Activated T-cell treated with anti-CD3 and anti-CD28 coated beads, Interleukin-2, amount 50 U/mL, for 72 hours (primary cell): ENCODE measurements at places on chromosomes 6 and 20.

- DNase-seq = no peak
Observed at GRCh38 chr20:50012282-50013263, 29.8 kb downstream of the SNAI1 start.

DNA sequence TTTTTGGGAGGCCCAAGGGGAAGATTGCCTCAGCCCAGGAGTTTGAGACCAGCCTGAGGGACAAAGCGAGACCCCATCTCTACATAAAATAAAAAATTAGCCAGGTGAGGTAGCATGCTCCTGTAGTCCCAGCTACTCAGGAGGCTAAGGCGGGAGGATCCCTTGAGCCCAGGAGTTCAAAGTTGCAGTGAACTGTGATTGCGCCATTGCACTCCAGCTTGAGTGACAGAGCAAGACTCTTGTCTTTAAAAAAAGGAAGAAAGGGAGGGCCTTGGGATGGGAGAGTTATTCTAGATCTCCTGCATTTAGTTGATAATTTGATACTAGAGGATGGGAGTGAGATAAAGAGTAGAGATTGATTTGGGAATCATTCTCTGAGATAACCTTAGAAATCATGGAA lies 68.1 kb downstream of the ITCH start:
- no peak for DNase-seq

DNA sequence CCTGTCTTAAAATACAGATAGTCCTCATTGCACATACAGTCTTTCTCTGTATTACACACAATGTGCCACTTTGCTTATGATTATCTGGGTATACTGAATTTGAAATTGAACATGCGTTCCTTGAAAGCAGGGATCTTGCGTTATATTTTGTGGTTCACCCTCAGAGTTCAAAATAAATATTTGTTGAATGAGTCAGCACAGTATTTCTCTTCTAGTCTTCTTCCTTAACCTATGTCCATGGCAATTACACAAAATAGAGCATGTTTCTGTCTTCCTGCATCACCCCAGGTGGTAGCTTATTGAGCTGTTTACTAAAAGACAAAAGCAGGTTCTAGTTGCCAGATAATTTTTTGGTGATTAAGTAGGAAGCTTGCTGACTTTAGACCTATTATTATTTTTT lies 272.9 kb upstream of the FERMT1 start:
- no peak for DNase-seq

GRCh38 chr6:166438211-166438861 lies 55.6 kb upstream of the MPC1 start:
- no peak for DNase-seq

GRCh38 chr20:59161721-59162120 lies 1.9 kb upstream of the ZNF831 start:
- no peak for DNase-seq

DNA sequence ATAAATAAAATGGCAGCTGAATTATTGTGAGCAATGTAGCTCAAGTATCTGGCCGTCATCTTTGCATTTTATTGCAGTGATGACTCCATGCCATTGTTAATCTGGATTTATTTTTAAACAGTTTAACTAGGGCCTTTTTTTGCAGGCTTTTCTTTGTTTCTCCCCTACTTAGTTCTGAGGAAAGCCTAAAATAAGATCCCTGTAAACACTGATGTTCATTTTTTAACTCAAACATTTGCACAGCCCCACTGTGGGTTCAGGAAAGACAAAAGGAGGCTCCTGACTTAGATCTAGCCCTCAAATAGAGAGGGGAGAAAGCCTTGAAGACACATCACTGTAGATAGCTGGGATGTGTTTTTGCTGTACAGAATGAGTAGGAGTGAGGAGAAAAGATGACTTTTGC lies 69.2 kb downstream of the PLEKHG1 start:
- no peak for DNase-seq
